ENCODE measurements at places on chromosomes 6 and 20.

DNA sequence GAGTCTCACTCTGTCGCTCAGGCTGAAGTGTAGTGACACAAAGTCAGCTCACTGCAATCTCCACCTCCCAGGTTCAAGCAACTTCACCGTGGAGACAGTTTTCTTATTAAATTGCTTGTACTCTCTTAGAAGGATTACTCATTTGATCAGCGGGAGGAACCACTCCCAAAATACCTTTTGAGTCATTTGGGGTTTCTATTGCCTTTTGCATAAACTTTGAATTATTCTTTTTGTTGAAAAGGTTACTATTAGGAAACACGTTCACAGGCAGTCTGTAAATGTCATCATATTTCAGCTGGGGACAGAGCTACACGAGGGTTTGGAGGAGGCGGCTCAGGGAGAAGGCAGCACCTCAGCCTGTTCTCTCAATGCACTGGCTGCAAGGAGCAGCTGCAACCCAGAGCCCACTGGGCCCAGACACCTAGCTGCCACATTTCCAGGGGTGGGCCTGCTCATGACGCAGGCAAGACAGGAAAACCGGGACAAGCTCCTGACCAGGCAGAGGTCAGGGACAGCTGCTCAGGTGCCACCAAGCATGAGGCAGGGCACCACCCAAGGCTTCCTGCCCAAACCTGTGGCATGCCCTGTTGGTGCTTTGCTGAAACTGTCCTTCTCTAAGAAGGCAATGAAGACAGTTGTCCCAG, 205.9 kb downstream of the BMP7 start:
- DNase-seq, result no peak

DNA sequence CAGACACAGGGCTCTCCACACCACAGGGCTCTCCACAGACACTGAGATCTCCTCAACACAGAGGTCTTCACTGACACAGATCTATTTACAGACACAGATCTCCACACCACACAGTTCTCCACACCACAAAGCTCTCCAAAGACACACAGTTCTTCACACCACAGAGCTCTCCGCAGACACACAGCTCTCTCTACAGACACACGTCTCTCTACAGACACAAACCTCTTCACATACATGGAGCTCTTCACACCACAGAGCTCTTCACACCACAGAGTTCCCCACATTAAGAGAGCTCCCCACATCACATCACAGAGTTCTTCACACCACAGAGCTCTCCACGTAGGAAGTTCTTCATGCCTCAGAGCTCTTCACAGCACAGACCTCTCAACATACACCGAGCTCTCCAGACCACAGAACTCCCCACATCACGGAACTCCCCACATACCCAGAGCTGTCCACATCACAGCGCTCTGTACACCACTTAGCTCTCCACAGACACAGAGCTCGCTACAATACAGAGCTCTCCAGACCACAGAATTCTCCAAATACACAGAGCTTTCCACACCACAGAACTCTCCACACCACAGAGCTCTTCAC, 53.9 kb downstream of the ERMARD start:
- DNase-seq, result no peak

- no peak for DNase-seq
Measured at GRCh38 chr6:6178795-6179194, 141.7 kb downstream of the F13A1 start.

DNA sequence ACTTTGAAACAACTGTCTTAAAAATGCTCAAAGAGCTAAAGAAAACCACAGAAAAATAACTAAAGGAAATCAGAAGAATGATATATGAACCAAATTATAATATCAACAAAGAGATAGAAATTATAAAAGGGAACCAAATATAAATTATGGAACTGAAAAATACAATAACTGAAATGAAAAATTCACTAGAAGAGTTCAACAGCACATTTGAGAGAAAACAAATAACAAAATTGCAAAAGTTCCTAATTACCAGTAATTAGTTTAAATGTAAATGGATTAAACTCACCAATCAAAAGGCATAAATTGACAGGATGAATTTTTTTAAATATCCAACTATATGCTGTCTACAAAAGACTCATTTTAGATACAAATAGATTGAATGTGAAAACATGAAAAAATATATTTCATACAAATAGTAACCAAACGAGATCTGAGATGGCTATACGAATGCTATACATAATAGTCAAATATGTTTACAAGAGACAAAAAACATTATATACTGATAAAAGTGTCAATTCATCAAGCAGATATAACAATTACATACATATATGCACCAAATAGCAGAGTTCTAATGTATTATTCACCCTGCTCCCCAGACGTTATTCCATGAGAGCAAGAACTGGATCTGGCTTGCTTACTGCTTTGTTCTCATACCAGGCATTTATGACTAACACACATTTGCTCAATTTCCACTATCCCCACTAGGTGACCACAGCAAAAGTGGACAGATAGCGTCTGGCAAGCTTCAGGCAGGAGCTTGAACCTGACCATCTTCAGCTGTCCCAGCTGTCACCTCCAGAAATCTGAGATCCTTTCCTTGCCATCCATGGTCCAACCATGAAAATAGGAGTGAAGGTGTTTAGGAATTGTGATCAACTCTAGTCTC, 72.4 kb upstream of the SIRPA start:
- peak; percentile 70 for DNase-seq

DNA sequence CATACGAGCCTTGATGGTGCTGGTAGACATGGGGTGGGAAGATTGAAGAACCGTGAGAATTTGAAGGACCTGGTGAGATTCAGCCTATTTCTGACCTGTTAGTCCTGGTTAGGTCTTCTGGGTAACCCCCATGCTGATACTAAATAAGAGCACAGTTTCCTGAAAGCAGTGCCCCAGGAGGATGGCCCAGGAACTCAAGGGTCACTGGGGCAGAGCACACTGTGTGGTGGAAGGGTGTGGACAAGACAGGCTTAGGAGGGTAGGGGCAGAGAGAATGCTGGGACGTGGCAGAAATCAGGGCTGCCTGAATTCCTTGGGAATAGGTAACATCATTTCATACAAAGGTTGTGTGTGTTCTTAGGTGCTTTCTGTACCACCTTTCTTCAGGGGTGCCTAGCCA, 31.9 kb upstream of the ENPP1 start:
- DNase-seq, result no peak

DNA sequence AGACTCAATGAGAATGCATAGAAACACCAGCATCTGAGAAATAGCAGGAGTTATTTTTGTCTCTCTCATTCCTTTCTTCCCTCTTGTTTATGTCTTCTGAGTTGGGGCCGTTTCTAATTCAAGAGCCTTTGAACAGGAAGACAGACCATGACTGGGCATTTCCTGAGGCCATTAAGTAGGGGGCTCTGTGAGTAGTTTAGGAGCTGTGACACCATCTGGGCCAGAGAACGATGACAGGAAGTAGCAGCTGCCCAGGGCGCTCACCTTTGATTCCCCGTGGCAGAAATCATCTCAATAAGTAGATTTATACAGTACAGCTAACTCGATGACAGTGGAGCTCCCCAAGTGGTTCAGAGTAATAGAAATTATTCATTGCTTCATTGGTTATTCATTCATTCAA, 298.4 kb upstream of the PLN start:
- DNase-seq, result no peak

- no peak for DNase-seq
Measured at GRCh38 chr20:40497899-40498691, 190.9 kb downstream of the MAFB start.

- DNase-seq, result no peak
Measured at GRCh38 chr20:36154700-36155628, at the start of gene EPB41L1. EPB41L1 (plus strand) TSS chr20:36154740; CDS start chr20:36173778, 19,038 bp downstream.

DNA sequence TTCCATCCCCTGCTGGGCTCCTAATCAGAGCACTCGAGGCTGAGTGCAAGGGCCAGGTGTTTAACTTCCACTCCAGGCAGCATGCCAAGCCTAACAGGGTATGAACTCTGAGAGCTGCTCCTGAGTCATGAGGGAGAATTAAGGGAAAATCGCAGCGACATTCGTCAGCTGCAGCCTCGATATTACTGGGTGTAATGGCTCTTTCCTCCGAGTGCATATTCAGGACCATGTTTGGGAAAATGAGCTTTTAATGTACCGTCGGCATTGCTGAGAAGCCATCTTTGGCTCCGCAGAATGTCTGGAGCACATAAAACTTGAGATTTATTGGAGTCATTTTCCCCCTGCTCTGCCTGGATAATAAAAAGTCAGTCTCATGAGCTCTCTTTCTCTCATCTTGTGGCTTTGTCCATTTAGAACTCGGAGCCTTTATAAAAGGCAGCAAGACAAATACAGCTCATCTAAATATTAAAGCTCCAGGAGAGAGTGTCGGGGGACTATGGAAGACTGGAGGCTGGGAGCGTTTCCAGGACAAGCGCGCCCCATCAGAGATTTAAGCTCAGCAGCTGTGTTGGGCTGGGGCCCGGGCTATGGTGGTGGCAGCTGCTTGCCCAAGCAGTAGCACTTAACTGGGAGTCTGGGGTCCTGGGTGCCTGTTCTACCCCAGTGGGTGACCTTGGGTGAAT, 103.7 kb downstream of the TOX2 start:
- peak; percentile 90 for DNase-seq

GRCh38 chr6:125899726-125900182, 56.8 kb upstream of the HINT3 start:
- no peak for DNase-seq

GRCh38 chr20:49112596-49113274, 66.6 kb downstream of the CSE1L start:
- DNase-seq, result no peak

GRCh38 chr20:63487781-63488241, 11.1 kb downstream of the EEF1A2 start:
- no peak for DNase-seq

- DNase-seq, result no peak
Measured at GRCh38 chr6:55913228-55914195, 38.1 kb upstream of the BMP5 start.

DNA sequence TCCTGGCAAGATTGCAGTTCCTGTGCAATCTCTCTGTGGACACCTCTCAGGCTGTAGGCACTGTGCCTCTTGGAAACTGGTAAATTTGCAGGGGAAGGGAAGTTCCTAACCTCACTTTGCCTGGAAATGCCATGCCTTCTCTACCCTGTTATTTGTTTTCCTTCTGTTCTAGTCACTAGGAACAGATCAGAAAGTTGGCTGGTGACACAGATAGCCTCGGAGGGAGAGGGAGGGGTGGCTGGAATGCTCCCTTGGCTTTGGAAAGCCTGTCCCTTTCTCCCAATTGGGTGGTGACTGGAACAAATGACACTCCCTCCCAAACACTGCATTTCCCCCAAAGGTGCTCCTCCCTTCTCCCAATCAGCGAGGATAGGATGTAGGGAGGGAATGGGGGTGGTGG, 131.5 kb upstream of the F13A1 start:
- no peak for DNase-seq
